ENCODE measurements at places on chromosomes 5 and 9.

DNA sequence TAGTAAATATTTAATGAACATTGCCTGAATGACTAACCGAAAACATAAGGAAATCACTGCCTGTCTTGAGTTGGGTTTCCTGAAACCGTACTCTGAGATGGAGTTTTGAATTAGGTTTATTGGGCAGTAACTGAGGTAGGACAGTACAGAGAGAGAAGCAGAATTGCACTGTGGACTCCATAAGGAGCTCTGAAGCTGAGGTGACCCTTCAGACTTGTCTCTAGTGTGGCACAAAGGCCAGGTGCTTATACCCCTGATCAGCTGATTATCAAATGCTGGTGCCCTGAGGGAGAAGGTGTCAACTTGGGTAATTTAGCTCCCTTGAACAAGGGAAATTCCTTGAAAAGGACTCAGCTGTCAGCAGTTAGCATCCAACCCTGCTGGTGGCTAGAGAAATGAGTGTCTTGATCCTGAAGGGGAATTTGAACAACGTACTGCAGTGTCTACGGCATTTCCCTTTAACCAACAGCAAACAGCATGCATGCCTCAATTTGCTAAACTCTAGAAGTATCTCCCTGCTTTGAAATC, 135.0 kb upstream of the SMARCA2 start:
- DNase-seq: no peak

- no peak for DNase-seq
Measured at GRCh38 chr9:28923351-28923750, 1350.1 kb upstream of the C9orf72 start.

- no peak for DNase-seq
Measured at GRCh38 chr9:2180704-2181103, 165.6 kb downstream of the SMARCA2 start.

DNA sequence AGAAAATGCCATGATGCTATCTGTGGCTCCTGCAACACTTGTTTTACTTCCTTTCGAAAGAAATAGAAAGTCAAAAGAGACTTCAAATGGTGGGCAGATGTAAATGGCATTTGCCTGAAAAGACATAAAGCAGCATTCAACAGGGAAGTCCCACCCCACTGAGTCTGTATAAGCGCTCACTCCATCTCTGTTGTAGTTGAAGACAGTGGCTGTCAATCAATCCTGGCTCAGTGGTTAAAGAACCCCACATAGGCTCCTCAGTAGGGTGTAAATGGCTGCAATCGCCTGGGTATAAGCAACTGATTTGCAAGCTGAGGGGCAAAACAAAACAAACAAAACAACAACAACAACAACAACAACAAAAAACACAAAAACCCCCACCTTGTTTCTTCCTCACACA, 158.7 kb downstream of the EFNA5 start:
- no peak for DNase-seq

DNA sequence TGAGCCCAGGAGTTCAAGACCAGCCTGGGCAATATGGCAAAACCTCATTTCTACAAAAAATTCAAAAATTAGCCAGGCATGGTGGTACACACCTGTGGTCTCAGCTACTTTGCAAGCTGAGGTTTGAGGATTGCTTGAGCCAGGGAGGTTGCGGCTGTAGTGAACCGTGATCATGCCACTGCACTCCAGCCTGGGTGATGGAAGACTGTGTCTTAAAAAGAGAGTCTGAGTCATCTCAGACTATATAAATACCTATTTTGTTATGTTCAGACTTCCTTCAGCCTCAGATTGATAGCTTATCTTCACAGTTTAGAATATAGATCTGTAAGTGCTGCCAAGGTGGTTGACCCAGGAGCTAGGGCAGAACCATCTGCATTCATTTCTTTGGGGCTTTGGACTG, 1.6 kb upstream of the PAIP2 start:
- no peak for DNase-seq

DNA sequence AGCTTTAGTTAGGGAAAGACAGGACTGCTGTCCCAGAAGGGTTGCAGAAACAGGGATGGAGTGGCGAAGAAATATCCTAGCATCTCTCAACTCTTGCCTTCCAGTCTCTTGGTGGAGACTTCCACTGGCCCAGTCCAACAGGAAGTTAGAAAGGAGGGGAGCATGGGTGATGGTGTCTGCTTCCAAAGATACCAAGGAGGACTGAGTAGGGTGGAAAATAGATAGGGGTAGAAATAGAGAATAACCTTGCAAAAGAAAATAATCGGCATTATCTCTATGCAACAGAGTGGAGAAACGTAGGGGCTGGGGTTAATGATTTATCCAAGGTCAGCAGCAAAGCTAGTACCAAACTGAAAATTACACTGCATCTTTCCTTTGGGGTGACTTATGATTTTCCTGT, 242.3 kb downstream of the PSAT1 start:
- DNase-seq: no peak

- no peak for DNase-seq
Measured at GRCh38 chr5:108028412-108028811, 353.5 kb downstream of the FBXL17 start.

- DNase-seq: no peak
Measured at GRCh38 chr5:158224253-158224652, 365.3 kb upstream of the CLINT1 start.

GRCh38 chr9:91978740-91979414, 28.8 kb upstream of the ROR2 start:
- DNase-seq: no peak

DNA sequence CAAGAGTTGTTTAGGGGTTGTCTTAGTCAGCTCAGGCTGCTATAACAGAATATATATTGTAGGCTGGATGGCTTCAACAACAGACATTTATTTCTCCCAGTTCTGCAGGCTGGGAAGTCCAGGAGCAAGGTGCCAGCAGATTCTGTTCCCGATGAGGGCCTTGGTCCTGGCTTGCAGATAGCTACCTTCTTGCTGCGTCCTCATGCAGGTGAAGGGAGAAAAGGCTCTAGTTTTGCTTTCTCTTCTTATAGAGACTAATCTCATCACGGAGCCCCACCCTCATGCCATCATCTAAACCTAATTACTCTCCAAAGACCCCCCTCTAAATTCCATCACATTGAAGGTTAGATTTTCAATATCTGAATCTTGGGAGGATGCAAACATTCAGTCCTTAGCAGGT, 246.0 kb upstream of the ANKRD55 start:
- DNase-seq: no peak

GRCh38 chr9:137865581-137866145, 11.9 kb upstream of the CACNA1B start:
- DNase-seq: no peak

GRCh38 chr5:116488356-116489041, 86.1 kb downstream of the SEMA6A start:
- DNase-seq: no peak

GRCh38 chr9:26261503-26262330, 583.5 kb upstream of the TUSC1 start:
- no peak for DNase-seq

GRCh38 chr5:143986516-143987212, 174.7 kb downstream of the HMHB1 start:
- no peak for DNase-seq

GRCh38 chr5:141345327-141345726, 1.7 kb downstream of the PCDHGA3 start:
- DNase-seq: no peak

DNA sequence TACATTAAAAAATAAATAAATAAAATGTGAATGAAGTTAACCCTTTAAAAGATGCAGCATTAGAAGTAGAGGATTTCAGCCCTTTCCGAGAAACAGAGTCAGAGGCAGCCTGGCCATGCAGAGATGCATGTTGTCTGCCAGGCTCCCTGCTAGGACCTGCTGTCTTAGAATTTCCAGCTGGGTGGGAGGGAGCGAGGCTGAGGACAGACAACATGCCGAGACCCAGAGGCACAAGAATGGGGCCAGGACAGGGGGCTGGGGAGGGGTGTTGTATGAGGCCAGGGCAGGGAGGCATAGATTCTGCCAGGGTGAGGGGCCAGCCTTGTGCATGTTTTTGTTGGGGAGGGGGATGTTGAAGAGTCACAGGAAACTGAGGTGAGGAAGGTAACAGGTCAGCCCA, 68.6 kb upstream of the NEURL1B start:
- no peak for DNase-seq

GRCh38 chr9:89634995-89635742, 30.4 kb downstream of the GADD45G start:
- no peak for DNase-seq

GRCh38 chr5:150180241-150181026, 9.4 kb upstream of the SLC6A7 start:
- DNase-seq: peak; percentile 87

DNA sequence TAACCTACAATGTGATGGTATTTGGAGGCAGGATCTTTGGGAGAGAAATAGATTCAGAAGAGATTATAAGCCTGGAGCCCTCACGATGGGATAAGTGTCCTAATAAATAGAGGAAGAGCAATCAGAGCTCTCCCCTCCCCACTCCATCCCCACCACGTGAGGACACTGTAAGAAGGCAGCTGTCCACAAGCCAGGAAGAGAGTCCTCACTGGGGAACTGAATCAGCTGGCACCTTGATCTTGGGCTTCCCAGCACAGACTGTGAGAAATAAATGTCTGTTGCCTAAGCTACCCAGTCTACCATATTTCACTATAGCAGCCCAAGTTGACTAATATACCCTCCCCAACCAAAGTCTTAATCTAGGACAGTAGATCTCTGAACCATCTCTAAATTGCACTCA, 118.1 kb downstream of the SUSD1 start:
- no peak for DNase-seq

GRCh38 chr5:95761771-95762651, 30.9 kb downstream of the RHOBTB3 start:
- DNase-seq: no peak

DNA sequence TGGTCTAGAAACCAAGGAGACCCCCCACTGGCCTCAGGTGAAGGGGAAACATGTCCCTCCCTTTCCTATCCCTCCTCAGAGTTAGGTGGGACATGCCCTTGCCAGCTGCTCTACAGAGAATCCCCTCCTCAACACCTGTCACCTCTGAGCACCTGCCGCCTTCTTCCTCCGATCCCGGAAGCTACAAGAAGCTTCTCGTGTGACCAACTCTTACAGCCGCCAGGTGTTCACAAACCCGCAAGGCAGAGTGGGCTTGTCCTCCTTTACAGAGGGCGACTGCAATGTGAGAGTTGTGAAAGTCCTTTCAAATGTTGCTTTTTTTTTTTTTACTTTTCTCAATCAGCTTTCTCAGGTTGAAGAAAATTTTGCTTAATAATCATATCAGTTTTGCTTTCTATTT, 3.7 kb upstream of the ICE1 start:
- DNase-seq: no peak

DNA sequence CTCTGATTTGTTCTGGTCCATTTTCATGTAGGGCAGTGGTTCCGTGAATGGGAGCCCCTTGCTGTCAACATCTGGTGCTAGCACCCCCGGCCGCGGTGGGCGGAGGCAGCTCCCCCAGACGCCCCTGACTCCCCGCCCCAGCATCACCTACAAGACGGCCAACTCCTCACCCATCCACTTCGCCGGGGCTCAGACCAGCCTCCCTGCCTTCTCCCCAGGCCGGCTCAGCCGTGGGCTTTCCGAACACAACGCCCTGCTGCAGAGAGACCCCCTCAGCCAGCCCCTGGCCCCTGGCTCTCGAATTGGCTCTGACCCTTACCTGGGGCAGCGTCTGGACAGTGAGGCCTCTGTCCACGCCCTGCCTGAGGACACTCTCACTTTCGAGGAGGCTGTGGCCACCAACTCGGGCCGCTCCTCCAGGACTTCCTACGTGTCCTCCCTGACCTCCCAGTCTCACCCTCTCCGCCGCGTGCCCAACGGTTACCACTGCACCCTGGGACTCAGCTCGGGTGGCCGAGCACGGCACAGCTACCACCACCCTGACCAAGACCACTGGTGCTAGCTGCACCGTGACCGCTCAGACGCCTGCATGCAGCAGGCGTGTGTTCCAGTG, 244.0 kb downstream of the CACNA1B start:
- no peak for DNase-seq

GRCh38 chr9:130260816-130261765, 4.5 kb upstream of the HMCN2 start:
- DNase-seq: no peak

- DNase-seq: no peak
Measured at GRCh38 chr9:69085569-69086283, 50.2 kb downstream of the FXN start.

- no peak for DNase-seq
Measured at GRCh38 chr5:33679791-33680190, 212.0 kb downstream of the ADAMTS12 start.

- no peak for DNase-seq
Measured at GRCh38 chr9:18061856-18062255, 412.1 kb upstream of the ADAMTSL1 start.

DNA sequence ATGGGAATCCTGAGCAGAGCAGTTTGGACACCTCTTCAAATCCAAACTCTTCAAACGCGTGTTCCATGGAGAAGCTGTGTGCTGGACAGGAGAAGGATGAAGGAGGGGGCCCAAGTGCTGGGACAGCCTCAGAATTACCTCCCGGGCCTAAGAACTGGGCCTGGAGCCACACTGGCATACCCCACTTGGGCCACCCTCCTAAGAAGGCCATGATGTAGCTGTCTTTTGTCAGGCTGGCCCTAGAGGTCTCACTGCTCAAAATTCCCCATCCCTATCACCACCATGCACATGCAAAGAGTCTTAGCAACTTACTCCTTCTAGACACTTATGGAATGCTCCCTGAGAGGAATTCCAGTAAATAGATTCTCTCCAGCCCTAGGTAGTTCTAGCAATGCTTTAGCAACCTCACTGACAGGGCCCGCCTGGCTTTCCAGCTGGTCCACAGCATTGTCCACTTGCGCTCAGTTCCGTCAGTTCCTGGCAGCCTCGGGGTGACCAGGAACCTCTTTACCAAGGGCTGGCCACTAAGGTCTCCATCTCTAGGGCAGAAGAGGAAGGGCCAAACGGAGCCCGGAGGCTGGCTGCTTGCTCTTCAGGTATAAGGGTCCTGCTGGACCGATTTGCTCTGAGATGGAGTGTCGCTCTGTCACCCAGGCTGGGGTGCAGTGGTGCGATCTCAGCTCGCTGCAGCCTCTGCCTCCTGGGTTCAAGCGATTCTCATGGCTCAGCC, 75.3 kb downstream of the RGS3 start:
- DNase-seq: no peak

- no peak for DNase-seq
Measured at GRCh38 chr9:28956116-28956880, 1383.0 kb upstream of the C9orf72 start.

DNA sequence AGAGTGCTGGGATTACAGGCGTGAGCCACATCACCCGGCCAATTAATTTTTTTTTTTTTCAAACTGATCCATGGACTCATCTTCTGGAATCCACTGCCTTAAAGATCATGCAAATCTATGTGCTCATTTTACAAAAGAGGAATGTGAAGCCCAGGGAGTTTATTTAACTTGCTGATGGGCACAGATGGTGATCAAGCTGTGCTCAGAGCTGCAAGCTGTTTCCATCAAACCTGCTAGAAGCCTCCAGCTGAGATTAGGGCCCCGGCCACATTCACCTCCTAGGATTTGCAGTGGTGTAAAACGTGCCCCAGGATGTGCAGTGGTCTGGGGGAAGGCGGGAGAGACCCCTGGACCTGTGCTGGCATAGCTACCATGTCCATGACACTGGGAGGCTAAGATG, 56.1 kb upstream of the TUT7 start:
- DNase-seq: no peak
